ENCODE measurements at places on chromosomes 1 and 21.

GRCh38 chr1:1124786-1125642, 9.1 kb upstream of the C1orf159 start:
- DNase-seq = no peak

GRCh38 chr1:22105611-22106207, 37.2 kb downstream of the WNT4 start:
- DNase-seq = peak; percentile 59

GRCh38 chr1:168491527-168492164, 52.2 kb downstream of the XCL2 start:
- DNase-seq = no peak

- DNase-seq = no peak
Measured at GRCh38 chr1:15154480-15155036, 1.0 kb downstream of the TMEM51 start.

DNA sequence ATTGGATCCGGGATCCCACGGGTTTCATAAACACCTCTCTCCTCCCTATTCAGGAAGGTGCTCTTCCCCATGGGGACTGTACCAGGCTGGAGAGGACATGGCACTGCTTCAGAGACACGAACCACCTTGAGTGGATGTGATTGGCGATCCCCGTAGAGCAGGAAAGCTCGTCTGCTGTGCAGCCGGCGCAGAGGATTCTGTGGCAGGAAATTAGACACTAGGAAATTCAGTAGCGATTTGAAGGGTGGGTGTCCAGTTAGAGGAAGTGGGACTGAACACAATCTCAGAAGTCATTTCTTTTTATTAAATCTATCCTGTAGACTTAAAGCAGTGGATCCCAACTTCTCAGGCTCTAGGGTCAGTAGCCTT, 767 bp downstream of the PDIK1L start:
- no peak for DNase-seq

DNA sequence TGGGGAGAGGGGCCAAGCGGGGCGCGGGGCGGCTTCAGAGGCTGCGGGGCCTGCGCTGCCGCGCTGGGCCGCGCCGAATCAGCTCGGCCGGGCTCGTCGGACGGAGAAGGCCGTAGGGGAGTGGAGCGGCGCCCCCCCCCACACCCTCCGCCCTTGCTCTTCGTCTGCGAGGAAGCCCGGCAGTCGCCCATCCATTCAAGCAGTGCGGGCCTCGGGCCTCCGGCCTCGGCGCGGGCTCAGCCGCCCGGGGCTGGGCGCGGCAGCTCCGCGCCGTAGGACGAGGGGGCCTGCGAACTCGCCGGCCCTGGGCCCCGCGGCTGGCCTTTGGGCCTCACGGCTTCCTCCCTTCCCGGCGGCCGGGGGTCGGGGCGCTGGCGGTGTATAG, 564 bp downstream of the CTPS1 start:
- DNase-seq = no peak

GRCh38 chr1:50419907-50420677, 3.2 kb downstream of the DMRTA2 start:
- DNase-seq = no peak

DNA sequence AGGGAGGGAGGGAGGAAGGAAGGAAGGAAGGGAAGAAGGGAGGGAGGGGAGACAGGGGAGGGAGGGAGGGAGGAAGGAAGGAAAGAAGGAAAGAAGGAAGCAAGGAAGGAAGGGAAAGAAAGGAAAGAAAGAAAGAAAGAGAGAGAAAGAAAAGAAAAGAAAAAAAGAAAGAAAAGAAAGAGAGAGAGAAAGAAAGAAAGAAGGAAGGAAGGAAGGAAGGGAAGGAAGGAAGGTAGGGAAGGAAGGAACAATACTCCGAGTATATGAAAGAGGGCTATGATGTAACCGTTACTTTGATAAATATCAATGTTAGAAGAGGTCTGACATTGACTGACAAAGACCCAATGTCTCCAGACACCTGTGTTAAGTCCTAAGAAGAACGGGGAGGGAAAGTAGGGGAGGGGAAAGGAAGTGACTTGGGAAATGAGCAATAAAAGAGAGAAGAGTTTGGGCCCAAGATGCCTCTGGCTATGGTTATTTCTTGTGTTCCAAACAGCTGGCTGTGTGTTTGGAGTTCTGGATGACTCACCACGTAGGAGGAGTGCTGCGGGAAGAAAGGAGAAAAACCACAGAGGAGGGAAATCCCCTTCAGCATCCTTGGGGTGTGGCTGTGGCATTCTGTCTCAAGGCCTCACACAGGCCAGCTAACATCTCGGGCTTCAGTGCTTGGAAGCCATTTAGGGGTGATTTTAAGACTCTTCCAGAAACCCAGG, 37.0 kb upstream of the RXRG start:
- DNase-seq = peak; percentile 86

- DNase-seq = no peak
Measured at GRCh38 chr1:111285879-111286278, 4.8 kb upstream of the CHIA start.

DNA sequence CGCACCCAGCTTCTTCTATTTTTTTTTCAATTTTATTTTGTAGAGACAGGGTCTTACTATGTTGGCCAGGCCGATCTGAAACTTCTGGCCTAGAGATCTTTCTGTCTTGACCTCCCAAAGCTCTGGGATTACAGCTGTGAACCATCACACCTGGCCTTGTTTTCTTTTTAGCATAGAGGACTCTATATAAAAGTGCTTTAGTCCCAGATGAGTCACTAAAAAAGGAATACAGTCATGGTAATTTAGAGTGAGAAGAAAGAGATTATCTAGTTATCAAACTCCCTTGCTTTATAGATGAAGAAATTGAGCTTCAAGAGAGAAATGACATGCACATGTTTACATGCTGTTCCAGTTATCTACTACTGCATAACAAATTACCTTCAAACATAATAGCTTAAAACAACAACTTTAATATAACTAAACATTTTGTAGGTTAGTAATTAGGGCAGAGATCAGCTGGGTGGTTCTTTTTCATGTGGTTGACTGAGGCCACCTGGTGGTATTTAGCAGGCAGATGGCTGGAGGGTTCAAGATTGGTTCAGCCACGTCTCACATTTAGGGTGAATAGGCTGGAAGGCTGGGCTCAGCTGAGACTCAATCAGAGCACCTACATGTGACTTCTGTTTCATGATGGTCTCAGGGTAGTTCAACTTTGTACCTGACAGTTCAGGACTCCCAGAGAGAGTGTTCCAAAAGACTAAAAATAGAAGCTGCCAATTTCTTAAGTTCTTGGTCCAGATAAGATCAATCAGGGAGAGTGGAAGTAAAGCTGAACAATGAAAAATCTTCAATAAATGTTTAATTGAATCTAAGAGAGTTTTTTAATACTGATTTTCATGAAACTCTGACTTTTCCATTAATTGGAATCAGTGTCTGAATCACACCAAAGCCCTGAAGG, 16.9 kb upstream of the MTF2 start:
- peak; percentile 38 for DNase-seq

- DNase-seq = no peak
Measured at GRCh38 chr1:45673956-45674355, 12.4 kb downstream of the GPBP1L1 start.

DNA sequence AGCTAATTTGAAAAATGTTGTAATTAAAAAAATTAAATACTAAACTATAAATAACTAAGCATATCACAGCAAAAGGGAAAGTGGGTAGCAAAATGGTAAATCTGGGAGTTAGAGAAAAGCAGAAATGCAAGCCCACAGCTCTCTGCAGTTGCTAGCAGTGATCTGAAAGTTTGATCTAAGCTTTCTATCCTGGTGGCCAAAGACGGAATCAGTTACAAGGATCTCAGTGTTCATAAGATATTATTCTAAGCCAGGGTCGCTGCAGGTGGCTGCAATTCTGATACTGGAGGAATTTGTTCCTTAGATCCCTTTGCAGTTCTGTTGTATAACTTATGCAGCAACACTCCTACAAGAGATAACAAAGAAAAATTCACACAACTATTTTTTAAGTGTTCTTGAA, 363.7 kb downstream of the SETD4 start:
- no peak for DNase-seq

DNA sequence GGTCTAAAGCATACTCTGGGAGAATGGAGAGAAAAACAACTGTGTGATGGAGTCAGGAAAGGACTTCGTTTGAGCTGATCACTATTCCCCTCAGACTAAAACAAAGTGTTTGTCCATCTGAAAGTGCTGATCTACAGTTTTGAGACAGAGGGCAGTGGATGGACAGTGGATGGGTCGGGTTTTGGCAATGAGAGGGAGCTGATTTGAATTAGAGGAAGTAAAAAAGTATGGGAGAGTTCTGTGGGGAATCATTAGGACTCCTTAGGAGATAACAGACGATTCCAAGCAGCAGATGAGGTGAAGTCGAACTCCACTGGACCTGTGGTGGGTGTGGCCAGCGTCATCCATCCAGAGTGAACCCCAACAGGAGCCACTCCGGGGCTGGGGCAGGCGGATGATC, 62.3 kb downstream of the PTGS2 start:
- DNase-seq = no peak

- no peak for DNase-seq
Measured at GRCh38 chr1:207495801-207496792, at the start of gene CR1. TSS of gene CR1 (plus strand) at chr1:207496157. CDS start at chr1:207496268, 111 bp downstream.

GRCh38 chr1:43272576-43273571, 3.1 kb downstream of the TMEM125 start:
- no peak for DNase-seq

- DNase-seq = no peak
Measured at GRCh38 chr1:145995148-145995881, 1.1 kb downstream of the TXNIP start.

DNA sequence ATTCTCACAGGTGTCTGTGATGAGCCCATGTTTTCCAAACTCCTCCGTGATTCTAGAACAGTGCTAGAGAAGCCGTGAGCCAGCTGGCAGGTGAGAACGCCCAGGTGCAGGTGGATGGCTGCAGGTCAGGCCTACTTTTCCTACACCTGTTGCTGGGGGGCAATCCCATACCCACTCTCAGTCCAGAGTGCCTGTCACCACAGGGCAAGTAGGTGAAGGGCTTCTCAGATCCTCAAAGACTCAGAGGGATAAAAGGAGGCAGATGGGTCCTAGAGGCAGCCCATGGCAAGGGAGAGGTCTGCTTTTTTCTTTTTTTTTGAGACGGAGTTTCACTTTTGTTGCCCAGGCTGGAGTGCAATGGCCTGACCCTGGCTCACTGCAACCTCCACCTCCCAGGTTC, 50.7 kb upstream of the H6PD start:
- no peak for DNase-seq

- peak; percentile 74 for DNase-seq
Measured at GRCh38 chr1:147225193-147225730, at the start of gene FMO5. TSS of gene FMO5 (minus strand) at chr1:147225339. CDS start at chr1:147225029, 310 bp downstream.

GRCh38 chr1:220877377-220878095, 1.7 kb upstream of the HLX start:
- no peak for DNase-seq

DNA sequence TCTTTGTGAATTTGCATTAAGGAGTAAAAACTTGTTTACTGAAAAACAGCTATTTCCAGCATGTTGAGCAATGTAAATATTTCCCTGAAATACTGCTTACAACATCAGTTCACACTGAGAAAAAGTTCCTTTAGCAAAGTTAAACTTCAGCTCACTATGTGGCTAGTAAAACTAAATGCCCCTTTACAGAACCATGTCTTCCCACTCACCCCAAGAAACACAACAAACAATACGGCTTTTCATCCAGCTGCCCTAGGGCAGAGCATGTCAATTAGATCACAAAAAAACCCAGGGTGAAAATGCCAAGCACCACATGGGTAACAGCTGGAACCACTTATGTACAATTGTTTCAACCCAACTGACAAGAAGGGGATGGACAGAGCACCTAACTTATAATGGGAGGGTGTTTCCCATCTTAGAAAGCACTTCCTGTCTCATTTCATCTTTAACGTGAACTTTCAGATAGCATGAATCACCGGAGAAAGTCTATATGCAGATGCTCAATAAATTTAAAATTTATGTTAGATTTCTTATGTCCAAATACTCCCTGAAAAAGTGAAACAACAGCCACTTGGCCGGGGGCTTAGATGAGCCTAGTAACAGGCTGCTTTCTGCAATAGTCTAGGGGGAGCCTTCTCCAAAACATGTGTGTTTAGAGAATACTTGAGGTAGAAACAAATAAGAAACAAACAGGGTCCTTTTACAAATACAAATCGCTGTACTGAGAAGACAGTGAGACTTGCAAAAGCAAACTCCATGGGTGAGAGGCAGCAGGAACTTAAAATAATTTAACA, 6.6 kb downstream of the NID1 start:
- no peak for DNase-seq

GRCh38 chr1:29120947-29121485, 2.7 kb downstream of the TMEM200B start:
- DNase-seq = no peak

GRCh38 chr21:25191141-25191540, 416.1 kb downstream of the MRPL39 start:
- DNase-seq = no peak

GRCh38 chr1:34470401-34470800, 284.4 kb upstream of the GJB5 start:
- DNase-seq = no peak

DNA sequence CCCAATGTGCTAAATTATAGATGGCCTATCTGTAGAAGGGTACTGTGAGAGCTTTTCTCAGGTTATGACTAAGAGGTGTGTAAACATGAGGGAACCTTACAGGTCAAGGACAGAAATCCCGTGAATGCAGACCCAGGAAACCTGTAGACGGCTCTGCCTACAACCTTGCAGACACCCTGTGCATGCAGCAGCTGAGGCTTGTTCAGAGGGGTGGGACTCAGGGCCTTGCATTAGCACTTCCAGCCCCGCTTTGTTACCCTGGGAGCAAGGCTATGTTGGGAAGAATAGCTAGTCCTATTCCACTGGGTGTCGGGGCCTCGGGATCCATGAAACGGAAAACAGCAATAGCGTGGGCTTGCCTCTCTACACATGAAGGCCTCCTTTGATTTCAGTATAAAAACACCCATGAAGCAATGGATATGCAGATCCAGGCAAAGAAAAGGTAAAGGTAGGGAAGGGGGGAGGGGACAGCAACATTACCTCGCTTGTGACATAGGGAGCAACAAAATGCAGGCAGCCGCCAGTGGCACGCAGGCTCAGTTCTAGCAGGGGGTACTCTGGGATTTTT, 9.5 kb upstream of the NDUFS5 start:
- DNase-seq = no peak

DNA sequence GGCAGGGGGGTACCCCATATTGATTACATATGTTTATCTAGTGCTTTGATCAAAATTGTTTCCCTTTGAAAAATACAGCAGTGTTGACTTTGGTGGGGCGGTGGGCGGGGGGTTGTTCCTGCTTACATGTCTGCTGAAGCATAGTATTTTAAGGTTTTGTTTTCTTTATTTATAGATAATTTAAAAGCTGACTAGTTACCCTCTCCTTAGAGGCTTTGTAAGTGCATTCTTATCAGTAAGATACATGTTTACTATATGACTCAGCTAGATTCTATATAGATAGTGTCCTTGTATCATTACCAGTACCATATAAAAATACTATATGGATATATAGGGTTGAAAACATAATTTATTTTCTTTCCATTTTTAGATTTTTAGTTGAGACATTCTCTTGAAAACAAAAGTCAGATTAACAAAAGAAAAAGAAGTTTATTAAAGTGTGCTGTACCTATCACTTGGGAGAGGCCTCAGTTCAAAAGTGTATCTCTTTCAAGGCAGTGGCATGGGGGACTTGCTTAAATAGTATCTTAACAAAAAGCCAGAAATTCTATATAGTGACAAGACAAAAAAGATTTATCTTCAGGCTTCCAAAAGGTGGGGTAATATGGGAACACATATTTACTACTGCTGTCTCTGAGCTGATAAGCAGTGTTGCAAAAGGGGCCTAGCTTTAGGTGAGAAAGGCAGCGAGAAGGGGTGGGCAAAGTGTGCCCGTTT, 79.0 kb downstream of the HS2ST1 start:
- DNase-seq = no peak

- no peak for DNase-seq
Measured at GRCh38 chr1:19439464-19440171, 45.7 kb downstream of the CAPZB start.

- DNase-seq = no peak
Measured at GRCh38 chr1:207314816-207315215, 6.7 kb upstream of the CD55 start.

Data from urothelium cell line (cell line).